ENCODE measurements at places on chromosomes 7 and 10.

- H3K36me3 ChIP-seq: no peaks in the 10 kb centered on the region
- H3K27me3 ChIP-seq: no peaks in the 10 kb centered on the region
- peak overlapping the region; percentile 81 for H3K27ac ChIP-seq
- no peak overlapping the region for H3K4me3 ChIP-seq
- H3K4me1 ChIP-seq: peaks cover 48% of the 10 kb centered on the region
- DNase-seq: peak; percentile 94
Measured at GRCh38 chr10:63711867-63712716, 190.9 kb downstream of the REEP3 start.

DNA sequence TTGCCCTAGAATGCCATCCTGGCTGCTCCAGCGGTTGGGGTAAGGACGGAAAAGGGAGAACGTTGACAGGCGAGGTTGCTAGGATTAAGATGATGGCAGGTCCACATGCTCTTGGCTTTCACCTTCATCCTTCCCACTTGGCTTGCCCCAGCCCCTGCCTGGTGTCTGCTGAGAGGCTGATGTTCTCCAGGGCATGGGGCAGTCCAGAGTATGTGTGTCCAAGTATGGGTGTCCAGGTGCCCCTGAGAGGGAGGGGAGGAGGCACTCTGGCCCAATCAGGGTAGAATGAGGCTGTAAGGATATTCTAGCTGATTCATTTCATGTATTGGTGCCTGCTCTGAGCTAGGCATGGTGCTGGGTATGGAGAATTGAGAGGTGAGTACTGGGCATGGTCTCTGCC lies 12.6 kb downstream of the NEURL1 start:
- H3K4me3 ChIP-seq: no peak overlapping the region
- H3K27ac ChIP-seq: no peak overlapping the region
- peaks cover 14% of the 10 kb centered on the region for H3K27me3 ChIP-seq
- no peak for DNase-seq
- no peaks in the 10 kb centered on the region for H3K4me1 ChIP-seq

- no peak for DNase-seq
- no peaks in the 10 kb centered on the region for H3K4me1 ChIP-seq
- no peaks in the 10 kb centered on the region for H3K36me3 ChIP-seq
- H3K4me3 ChIP-seq: no peak overlapping the region
- H3K27ac ChIP-seq: no peak overlapping the region
Measured at GRCh38 chr10:128623776-128624175, 497.6 kb upstream of the MKI67 start.

GRCh38 chr10:85851325-85851724 lies 515.3 kb downstream of the GRID1 start:
- H3K36me3 ChIP-seq: no peaks in the 10 kb centered on the region
- no peak overlapping the region for H3K27ac ChIP-seq
- H3K4me1 ChIP-seq: no peaks in the 10 kb centered on the region
- H3K27me3 ChIP-seq: no peaks in the 10 kb centered on the region

GRCh38 chr7:93646538-93646937 lies 72.0 kb upstream of the CALCR start:
- DNase-seq: no peak
- H3K4me3 ChIP-seq: no peak overlapping the region
- H3K27ac ChIP-seq: no peak overlapping the region
- H3K36me3 ChIP-seq: no peaks in the 10 kb centered on the region
- no peaks in the 10 kb centered on the region for H3K27me3 ChIP-seq

- no peak overlapping the region for H3K27ac ChIP-seq
- H3K36me3 ChIP-seq: peaks cover 19% of the 10 kb centered on the region
- H3K4me1 ChIP-seq: no peaks in the 10 kb centered on the region
- no peak for DNase-seq
- no peaks in the 10 kb centered on the region for H3K27me3 ChIP-seq
Measured at GRCh38 chr10:31515819-31516402, 196.9 kb downstream of the ZEB1 start.

DNA sequence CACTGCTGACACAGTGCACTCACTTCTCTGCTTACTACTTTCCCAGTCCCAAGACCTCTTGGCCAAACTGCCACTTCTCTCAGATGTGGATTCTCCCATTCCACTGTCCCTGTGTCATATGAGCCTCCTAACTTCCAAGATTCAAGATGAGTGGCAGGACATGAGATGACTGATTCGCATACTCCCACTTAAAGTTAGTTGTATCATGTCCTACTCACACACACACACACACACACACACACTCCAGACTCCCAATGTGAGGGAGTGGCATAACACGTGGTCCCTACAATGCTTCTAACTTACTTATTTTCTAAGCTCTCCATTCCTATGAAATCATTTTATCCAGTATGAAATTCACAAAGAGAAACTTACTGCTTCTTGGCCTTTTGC lies 67.0 kb upstream of the CAV2 start:
- H3K36me3 ChIP-seq: no peaks in the 10 kb centered on the region
- no peak overlapping the region for H3K4me3 ChIP-seq
- no peaks in the 10 kb centered on the region for H3K27me3 ChIP-seq
- no peak for DNase-seq
- peak overlapping the region; percentile 30 for H3K27ac ChIP-seq
- H3K4me1 ChIP-seq: peaks cover 7% of the 10 kb centered on the region

- H3K27me3 ChIP-seq: no peaks in the 10 kb centered on the region
- peaks cover 33% of the 10 kb centered on the region for H3K4me1 ChIP-seq
- peak overlapping the region; percentile 95 for H3K27ac ChIP-seq
- DNase-seq: no peak
Measured at GRCh38 chr7:40133561-40134427, 628 bp downstream of the MPLKIP start.

GRCh38 chr10:132276179-132276675 lies 31.5 kb downstream of the STK32C start:
- H3K4me1 ChIP-seq: peaks cover 4% of the 10 kb centered on the region
- no peaks in the 10 kb centered on the region for H3K27me3 ChIP-seq
- no peak overlapping the region for H3K27ac ChIP-seq

GRCh38 chr7:135812148-135812547 lies 63.5 kb upstream of the FAM180A start:
- H3K4me1 ChIP-seq: peaks cover 3% of the 10 kb centered on the region
- no peak overlapping the region for H3K4me3 ChIP-seq
- no peak overlapping the region for H3K27ac ChIP-seq
- no peaks in the 10 kb centered on the region for H3K27me3 ChIP-seq

- peak overlapping the region; percentile 56 for H3K27ac ChIP-seq
- H3K36me3 ChIP-seq: peaks cover 18% of the 10 kb centered on the region
- no peak overlapping the region for H3K4me3 ChIP-seq
- H3K27me3 ChIP-seq: no peaks in the 10 kb centered on the region
Measured at GRCh38 chr7:75971961-75972763, 22.2 kb downstream of the TMEM120A start.

DNA sequence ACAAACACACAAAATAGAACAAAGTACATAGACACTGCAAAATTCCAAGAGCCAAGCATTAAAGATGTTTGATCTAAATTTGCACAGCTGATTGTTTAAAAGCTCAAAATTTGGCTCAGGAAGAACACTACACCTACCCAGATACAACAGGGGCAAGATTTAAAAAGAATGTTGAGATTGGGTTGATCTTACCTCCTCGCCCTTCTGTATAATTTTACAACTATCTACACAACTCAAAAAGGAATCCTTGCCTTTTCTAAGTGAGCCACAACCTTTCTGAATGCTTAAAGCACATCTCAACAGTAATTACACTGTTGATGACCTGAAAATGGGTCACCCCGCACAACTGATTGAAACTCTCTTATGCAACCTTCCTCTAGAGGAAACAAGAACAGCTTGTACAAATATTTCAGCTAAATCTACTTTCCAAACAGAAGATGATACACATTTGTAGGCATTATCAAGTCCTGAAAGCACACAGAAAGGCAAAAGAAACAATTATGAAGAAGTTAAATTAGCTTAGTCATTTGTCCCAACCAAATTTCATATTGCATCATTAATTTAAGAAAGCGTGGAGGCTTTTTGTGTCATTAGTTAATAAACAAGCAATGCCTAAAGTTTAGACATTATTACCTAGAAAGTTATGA lies 75.5 kb downstream of the UBE2H start:
- no peaks in the 10 kb centered on the region for H3K27me3 ChIP-seq
- no peak for DNase-seq
- peaks cover 36% of the 10 kb centered on the region for H3K4me1 ChIP-seq
- H3K4me3 ChIP-seq: no peak overlapping the region
- peaks cover 8% of the 10 kb centered on the region for H3K36me3 ChIP-seq
- H3K27ac ChIP-seq: no peak overlapping the region

GRCh38 chr7:102991540-102992214 lies 78.9 kb downstream of the LRRC17 start:
- no peaks in the 10 kb centered on the region for H3K36me3 ChIP-seq
- peaks cover 11% of the 10 kb centered on the region for H3K4me1 ChIP-seq
- H3K4me3 ChIP-seq: no peak overlapping the region
- H3K27me3 ChIP-seq: no peaks in the 10 kb centered on the region
- no peak for DNase-seq
- no peak overlapping the region for H3K27ac ChIP-seq

DNA sequence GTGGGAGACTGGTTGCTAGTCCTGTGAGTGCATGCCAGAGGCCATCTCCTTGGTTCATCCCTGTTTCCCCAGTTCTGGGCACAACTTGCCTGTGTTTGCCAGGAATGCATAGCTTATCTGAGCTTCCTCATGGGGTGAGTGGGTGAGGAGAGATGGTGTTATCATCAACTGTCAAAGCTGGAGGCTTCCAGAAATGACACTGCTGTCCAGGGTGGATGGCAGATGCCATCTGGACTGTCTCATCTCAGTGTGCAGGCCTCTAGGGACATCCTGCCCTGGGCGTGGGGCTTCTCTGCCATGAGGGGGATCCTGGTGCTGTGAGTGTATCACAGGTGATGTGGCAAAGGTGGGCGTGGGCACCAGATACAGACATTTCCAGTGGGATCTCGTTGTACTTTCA lies 328.6 kb downstream of the DPP6 start:
- no peak overlapping the region for H3K4me3 ChIP-seq
- no peak for DNase-seq
- H3K36me3 ChIP-seq: no peaks in the 10 kb centered on the region
- H3K27me3 ChIP-seq: no peaks in the 10 kb centered on the region
- no peaks in the 10 kb centered on the region for H3K4me1 ChIP-seq
- no peak overlapping the region for H3K27ac ChIP-seq

DNA sequence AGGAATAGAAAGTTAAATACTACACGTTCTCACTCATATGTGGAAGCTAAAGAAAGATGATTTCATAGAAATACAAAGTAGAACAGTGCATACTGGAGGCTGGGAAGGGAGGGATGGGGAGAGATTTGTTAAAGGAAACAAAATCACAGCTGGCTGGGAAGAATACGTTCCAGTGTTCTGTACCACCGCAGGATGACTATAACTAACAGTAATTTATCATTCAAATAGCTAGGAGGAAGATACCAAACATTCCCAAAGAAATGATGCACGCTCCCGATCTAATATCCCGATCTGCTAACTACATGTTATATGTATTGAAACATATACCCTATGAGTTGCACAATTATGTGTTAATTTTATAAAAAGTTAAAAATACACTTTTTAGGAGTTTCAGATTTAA lies 162.3 kb downstream of the ZMYND11 start:
- no peaks in the 10 kb centered on the region for H3K27me3 ChIP-seq
- no peak for DNase-seq
- no peak overlapping the region for H3K27ac ChIP-seq
- H3K4me1 ChIP-seq: no peaks in the 10 kb centered on the region
- peaks cover 22% of the 10 kb centered on the region for H3K36me3 ChIP-seq

- peaks cover 15% of the 10 kb centered on the region for H3K4me1 ChIP-seq
- no peak overlapping the region for H3K27ac ChIP-seq
- no peaks in the 10 kb centered on the region for H3K27me3 ChIP-seq
- H3K36me3 ChIP-seq: no peaks in the 10 kb centered on the region
- DNase-seq: no peak
Measured at GRCh38 chr10:44195112-44196007, 189.5 kb downstream of the CXCL12 start.

DNA sequence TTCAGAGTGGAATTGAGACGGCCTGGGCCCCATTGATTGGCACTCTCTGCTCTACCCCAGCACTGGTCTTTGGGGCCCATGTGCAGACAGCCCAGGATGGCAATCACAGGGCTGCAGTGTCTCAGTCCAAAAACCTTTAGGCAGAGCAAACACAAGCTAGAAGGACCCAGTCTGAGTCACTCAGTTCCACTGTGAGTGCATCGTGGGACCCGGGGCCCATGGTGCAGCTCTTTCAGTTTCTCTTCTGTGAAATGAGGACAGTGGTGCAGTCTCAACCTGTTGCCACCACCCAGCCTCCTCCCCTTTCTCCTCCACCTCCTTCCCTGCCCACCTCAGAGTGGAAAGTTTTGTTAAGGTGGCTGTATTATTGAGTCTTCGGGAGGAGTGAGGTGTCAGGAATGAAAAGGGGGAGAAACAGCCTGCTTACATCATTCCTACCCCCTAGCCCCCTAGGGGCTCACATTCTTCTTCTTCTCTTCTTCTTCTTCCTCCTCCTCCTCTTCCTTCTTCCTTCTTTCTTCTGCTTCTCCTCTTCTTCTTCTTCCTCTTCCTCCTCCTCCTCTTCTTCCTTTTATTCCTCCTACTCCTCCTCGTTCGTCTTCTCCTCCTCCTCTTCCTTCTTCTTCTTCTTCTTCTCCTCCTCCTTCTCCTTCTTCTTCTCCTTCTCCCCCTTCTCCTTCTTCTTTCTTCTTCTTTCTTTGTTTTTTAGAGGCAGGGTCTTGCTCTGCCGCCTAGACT lies 19.5 kb upstream of the CARD11 start:
- no peak overlapping the region for H3K4me3 ChIP-seq
- H3K27me3 ChIP-seq: peaks cover 22% of the 10 kb centered on the region
- no peaks in the 10 kb centered on the region for H3K4me1 ChIP-seq
- no peak for DNase-seq
